Upper lobe of left lung (tissue), 6 donors: ENCODE measurements at places on chromosomes 7 and 10. TPM values are rescaled to one million over a fixed set of nuclear protein-coding genes. Genes with fewer than 3 reads are reported as not detected.

GRCh38 chr7:92485267-92485892 is 7.6 kb upstream of the ERVW-1 start:
- H3K27me3 ChIP-seq: no peaks in the 10 kb centered on the region
- no peak overlapping the region for H3K27ac ChIP-seq
- no peaks in the 10 kb centered on the region for H3K4me1 ChIP-seq
- H3K4me3 ChIP-seq: no peak overlapping the region
- no peak for DNase-seq

DNA sequence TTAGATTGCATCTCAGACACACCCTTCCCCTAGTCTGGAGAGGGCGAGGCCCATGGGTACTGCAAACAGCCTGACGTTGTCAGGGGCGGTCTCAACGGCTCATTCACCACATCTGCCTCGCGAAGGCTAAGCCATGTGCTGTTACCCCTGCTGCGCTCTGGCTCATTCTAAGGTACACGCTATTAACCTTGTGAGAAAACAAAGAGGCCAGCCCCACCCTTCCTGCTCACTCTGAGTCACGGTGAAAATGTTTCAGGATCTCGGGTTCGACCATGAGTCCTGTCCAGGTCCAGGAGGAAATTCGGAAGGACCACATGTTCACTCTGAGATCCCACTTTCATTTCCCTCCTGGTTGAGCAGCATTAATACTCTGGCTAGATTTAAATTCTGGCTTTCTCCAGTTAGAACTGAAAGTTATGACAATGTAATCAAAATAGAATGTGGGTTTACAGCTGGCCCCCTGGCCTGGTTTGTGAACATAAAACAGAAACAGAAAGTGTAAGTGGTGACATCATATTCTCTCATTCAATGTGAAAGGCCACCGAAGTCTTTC is 55.2 kb downstream of the EGFR start:
- H3K27me3 ChIP-seq: no peaks in the 10 kb centered on the region
- H3K27ac ChIP-seq: peak overlapping the region; percentile 70
- DNase-seq: peak; percentile 72
- peak overlapping the region; percentile 5 for H3K4me3 ChIP-seq

- H3K4me1 ChIP-seq: peaks cover 52% of the 10 kb centered on the region
- peak overlapping the region; percentile 22 for H3K4me3 ChIP-seq
- no peak for DNase-seq
- peak overlapping the region; percentile 78 for H3K27ac ChIP-seq
- peaks cover 28% of the 10 kb centered on the region for H3K36me3 ChIP-seq
- no peaks in the 10 kb centered on the region for H3K27me3 ChIP-seq
Observed at GRCh38 chr7:30914596-30914995, 2.9 kb downstream of the AQP1 start.

DNA sequence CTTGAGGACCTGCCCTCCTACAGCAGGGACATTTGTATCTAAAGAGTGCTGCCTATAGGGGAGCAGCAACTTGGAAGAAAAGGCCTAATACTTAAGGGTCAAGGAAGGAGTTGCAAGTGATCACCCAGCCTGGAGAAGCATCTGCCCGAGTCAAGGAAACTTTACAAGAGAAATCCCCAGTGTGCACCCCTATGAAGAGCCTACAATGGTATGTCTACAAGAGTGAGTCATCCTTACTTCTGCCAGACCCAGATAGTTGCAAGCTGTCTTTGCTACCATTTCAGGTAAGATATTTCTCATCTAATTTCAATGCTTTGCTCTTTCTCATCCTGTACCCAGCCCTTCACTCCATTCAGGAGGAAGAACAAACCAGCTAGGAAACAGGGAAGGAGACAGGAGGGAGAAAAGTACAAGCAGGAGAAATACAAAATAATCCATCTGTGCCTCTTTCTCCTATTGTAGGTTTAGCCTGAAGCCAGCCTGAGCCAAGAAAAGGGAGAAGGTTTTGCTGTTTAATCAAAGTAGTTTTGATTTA is 34.4 kb upstream of the AGR3 start:
- H3K4me1 ChIP-seq: peaks cover 6% of the 10 kb centered on the region
- no peaks in the 10 kb centered on the region for H3K36me3 ChIP-seq
- no peak overlapping the region for H3K27ac ChIP-seq

DNA sequence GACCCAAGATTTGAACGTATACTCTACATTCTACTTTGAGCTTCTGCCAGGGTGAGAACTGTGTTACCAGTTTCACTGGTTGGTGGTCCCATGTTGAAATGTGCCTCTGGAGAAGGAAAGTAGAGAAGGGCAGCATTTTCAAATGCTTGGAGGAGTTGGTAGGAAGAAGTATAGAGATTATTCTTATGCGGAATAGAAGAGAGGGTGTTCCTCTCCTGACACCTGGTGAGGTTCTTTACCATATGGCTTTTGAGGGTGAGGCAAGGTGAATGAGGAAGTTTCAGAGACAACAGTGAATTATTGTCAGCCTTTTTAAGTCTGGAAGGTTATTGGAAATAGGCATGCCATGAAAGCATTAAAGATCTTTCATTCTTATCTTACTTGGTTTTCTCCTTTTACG is 34.3 kb downstream of the R3HCC1L start:
- DNase-seq: no peak
- H3K36me3 ChIP-seq: peaks cover 20% of the 10 kb centered on the region
- H3K27me3 ChIP-seq: no peaks in the 10 kb centered on the region
- no peak overlapping the region for H3K4me3 ChIP-seq
- H3K27ac ChIP-seq: no peak overlapping the region

The JAKMIP3 gene
- total RNA-seq: 0.13 TPM

DNA sequence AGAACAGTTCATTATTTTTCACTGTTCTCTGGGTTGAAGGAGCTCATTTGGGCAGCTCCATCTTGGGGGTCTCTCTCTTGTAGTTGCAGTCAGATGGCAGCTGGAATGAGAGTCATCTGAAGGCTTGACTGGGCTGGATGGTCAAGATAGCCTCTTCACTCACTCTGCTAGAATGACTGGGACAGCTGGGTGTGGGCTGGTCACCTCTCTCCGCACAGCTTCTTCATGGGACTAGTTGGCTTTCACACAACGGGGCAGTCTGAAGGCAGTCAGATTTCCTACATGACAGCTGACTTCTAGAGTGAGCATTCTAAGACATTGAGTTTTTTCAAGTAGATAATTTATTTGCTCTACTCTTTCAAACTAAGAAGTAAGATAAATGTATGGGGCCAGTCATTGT is 13.1 kb downstream of the PLEKHA1 start:
- no peaks in the 10 kb centered on the region for H3K27me3 ChIP-seq
- no peaks in the 10 kb centered on the region for H3K36me3 ChIP-seq
- no peak overlapping the region for H3K4me3 ChIP-seq
- no peak overlapping the region for H3K27ac ChIP-seq

GRCh38 chr7:150340024-150340749 is 1.2 kb downstream of the RARRES2 start:
- H3K4me1 ChIP-seq: peaks cover 23% of the 10 kb centered on the region
- DNase-seq: no peak
- H3K27me3 ChIP-seq: peaks cover 15% of the 10 kb centered on the region
- peak overlapping the region; percentile 54 for H3K4me3 ChIP-seq
- H3K27ac ChIP-seq: peak overlapping the region; percentile 88

DNA sequence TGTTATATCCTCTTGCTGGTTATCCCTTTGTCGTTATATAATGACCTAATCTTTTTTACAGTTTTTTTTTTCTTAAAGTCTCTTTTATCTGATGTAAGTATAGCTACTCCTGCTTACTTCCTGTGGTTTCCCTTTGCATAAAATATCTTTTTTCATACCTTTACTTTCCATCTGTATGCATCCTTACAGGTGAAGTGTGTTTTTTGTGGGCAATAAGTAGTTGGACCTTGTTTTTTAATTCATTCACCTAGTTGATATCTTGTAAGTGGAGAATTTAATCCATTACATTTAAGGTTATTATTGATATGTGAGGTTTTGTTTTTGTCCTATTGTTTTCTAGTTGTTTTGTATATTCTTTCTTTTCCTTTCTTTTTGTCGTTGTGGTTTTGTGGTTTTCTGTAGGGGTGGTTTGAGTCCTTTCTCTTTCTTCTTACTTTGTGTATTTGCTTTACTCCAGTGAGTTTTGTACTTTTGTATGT is 168.6 kb downstream of the MLLT10 start:
- no peak overlapping the region for H3K27ac ChIP-seq
- H3K4me1 ChIP-seq: no peaks in the 10 kb centered on the region
- H3K36me3 ChIP-seq: no peaks in the 10 kb centered on the region
- no peak for DNase-seq

The CYP2C8 gene
- total RNA-seq: not detected

The RBP3 gene
- total RNA-seq: not detected

GRCh38 chr10:97733256-97733655 is 3.7 kb upstream of the ZFYVE27 start:
- H3K36me3 ChIP-seq: no peaks in the 10 kb centered on the region
- no peak overlapping the region for H3K27ac ChIP-seq
- H3K27me3 ChIP-seq: no peaks in the 10 kb centered on the region
- peaks cover 12% of the 10 kb centered on the region for H3K4me1 ChIP-seq

The GIMAP4 gene
- 78.9 TPM for total RNA-seq

- H3K36me3 ChIP-seq: no peaks in the 10 kb centered on the region
- no peak overlapping the region for H3K4me3 ChIP-seq
- DNase-seq: no peak
- no peaks in the 10 kb centered on the region for H3K27me3 ChIP-seq
- H3K4me1 ChIP-seq: no peaks in the 10 kb centered on the region
- no peak overlapping the region for H3K27ac ChIP-seq
Observed at GRCh38 chr7:43199371-43200160, 87.1 kb downstream of the HECW1 start.

GRCh38 chr7:1809601-1810258 is 139.7 kb downstream of the ELFN1 start:
- H3K4me3 ChIP-seq: no peak overlapping the region
- no peaks in the 10 kb centered on the region for H3K4me1 ChIP-seq
- no peak for DNase-seq

- H3K4me1 ChIP-seq: peaks cover 3% of the 10 kb centered on the region
- H3K4me3 ChIP-seq: no peak overlapping the region
- H3K27me3 ChIP-seq: no peaks in the 10 kb centered on the region
- DNase-seq: no peak
Observed at GRCh38 chr7:66099232-66099550, 15.5 kb upstream of the CRCP start.

GRCh38 chr7:33100770-33101169 is 8.4 kb downstream of the RP9 start:
- H3K4me3 ChIP-seq: no peak overlapping the region
- H3K27me3 ChIP-seq: no peaks in the 10 kb centered on the region
- H3K4me1 ChIP-seq: no peaks in the 10 kb centered on the region
- no peak overlapping the region for H3K27ac ChIP-seq

The PLEKHS1 gene
- 7.3 TPM for total RNA-seq

The MEOX2 gene
- total RNA-seq: 2.9 TPM

DNA sequence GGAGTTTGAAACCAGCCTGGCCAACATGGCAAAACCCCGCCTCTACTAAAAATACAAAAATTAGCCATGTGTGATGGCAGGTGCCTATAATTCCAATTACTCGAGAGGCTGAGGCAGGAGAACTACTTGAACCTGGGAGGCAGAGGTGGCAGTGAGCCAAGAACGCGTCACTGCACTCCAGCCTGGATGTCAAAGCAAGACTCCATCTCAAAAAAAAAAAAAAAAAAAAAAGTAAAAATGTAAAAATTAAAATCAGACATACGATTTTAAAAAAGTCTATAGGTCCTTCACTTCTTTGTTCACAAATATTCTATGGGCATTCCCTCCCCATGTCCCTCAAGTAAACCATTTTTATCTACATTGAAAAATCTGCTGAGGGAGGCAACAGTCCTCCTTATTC is 34.9 kb upstream of the TLL2 start:
- peaks cover 84% of the 10 kb centered on the region for H3K36me3 ChIP-seq
- H3K27ac ChIP-seq: no peak overlapping the region
- DNase-seq: no peak
- H3K4me3 ChIP-seq: no peak overlapping the region

- H3K36me3 ChIP-seq: peaks cover 31% of the 10 kb centered on the region
- no peak overlapping the region for H3K4me3 ChIP-seq
- H3K27me3 ChIP-seq: no peaks in the 10 kb centered on the region
- no peak for DNase-seq
- no peak overlapping the region for H3K27ac ChIP-seq
- H3K4me1 ChIP-seq: no peaks in the 10 kb centered on the region
Observed at GRCh38 chr10:91250341-91250740, 29.9 kb downstream of the PCGF5 start.

DNA sequence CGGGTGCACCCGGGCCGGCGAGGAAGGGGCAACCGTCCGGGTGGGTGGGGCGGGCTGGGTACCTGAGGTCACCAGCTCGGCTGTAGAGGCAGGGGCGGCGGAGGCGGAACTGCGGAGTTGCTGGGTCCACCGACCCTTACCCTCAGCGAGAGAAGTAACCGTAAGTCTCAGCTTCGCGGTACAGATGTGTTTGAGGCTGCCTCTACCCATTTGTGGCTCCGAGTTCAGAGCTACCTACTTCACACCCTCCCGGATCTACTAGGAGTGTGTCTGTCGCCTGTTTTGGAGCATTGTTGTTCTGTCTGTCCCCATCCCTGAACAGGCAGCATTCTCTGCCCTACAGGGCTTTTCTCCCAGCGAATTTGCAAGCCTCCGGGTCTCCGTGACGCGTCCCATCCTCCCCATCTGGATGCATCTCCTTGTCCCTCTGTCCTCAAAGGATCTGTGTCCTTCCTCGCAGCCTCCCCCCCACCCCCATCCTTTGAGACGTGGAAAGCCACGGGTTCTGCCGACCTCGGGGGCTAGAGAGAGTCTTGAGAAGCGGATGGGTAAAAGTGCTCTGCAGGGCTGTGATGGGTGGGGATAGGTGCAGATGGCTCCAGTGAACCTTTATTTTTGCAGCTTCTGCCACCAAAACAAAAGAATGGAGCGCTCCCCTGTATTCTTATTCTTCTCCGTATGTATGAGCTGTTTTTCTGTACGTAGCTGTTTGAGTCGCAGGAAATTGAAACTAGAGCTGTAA is 757 bp downstream of the ANKIB1 start:
- H3K4me3 ChIP-seq: peak overlapping the region; percentile 87
- no peaks in the 10 kb centered on the region for H3K27me3 ChIP-seq
- DNase-seq: no peak
- H3K36me3 ChIP-seq: no peaks in the 10 kb centered on the region
- peaks cover 34% of the 10 kb centered on the region for H3K4me1 ChIP-seq

DNA sequence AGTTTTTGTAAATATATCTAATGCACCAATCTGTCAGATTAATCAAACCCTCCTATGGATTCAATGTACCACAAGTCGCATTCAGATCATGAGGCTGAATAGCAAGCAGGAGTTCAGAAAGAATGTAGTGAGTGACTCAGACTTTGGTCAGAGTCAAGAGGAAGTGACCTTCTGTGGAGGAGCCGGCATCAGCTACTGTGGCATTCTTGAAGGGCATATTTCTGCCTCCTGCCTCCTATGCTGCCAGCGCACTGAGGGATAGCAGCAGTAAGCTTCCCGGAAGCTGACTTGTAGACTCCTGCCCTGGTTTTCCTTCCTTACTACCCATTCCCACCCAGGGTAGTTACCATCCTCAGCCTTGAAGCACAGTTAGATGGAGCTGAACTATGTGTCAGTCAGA is 867.5 kb downstream of the NRG3 start:
- no peaks in the 10 kb centered on the region for H3K36me3 ChIP-seq
- no peak overlapping the region for H3K4me3 ChIP-seq
- H3K27ac ChIP-seq: no peak overlapping the region
- DNase-seq: no peak
- H3K27me3 ChIP-seq: no peaks in the 10 kb centered on the region
- no peaks in the 10 kb centered on the region for H3K4me1 ChIP-seq

The AASS gene
- 26.3 TPM for total RNA-seq
